Left renal cortex interstitium (tissue), 4 donors: ENCODE measurements at places on chromosomes 6 and 20.

DNA sequence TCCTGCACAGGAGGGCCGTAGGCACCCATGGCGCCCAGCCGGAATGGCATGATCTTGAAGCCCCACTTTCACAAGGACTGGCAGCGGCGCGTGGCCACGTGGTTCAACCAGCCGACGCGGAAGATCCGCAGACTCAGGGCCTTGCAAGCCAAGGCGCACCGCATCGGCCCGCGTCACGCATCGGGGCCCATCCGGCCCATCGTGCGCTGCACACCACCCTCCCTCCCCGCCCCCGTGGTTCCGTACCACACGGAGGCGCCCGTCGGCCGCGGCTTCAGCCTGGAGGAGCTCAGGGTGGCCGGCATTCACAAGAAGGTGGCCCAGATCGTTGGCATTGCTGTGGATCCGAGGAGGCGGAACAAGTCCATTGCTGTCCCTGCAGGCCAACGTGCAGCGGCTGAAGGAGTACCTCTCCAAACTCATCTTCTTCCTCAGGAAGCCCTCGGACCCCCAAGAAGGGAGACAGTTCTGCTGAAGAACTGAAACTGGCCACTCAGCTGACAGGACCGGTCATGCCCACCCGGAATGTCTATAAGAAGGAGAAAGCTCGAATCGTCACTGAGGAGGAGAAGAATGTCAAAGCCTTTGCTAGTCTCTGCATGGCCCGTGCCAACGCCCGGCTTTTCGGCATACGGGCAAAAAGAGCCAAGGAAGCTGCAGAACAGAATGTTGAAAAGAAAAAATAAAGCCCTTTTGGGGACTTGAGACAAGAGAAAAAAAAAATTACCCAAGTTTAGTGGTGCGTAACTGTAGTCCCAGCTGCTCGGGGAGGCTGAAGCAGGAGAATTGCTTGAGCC lies 9.9 kb upstream of the NCOA5 start:
- DNase-seq: no peak

GRCh38 chr6:73252703-73253102 lies 10.3 kb downstream of the KHDC1 start:
- DNase-seq: no peak

DNA sequence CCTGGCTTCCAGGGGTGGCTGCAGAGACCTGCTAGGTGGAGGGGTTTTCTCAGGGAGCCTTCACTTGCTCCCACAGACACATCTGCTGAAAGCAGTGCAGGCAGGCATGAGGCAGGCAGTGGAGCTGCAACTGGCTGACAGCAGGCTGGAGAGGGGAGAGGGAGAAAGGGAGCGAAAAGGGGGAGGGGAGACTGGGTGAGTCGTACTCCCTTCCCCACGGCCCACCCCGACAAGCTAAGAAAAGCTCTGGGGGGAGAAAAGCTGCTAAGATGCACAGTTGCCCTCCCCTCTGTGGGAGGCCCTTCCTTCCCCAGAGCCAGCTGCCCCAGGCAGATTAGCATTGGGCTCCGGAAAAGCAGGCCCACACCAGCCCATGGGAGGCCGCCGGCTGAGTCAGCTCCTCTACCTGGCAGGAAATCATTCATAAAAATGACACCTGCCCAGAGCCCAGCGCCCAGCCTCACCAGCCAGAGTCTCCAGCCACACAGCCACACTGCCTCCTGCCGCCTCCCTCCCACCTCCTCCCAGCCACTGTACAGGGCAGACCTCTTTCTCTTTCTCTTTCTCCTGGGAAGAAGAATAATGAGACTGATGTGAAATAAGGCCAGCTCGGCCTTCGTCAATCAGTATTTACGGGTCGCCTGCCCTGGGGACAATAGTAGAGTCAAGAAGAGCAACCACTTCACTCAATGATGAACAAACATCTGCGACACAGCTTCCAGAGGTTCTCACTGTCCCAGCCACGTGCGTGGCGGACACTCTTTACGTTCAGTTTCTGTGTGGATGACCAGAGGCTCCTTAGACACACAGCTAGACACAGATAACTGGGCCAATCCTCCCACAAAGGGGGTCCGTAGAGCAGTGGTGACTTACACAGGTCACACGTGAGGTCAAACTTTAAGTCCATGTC lies 7.7 kb upstream of the C20orf203 start:
- DNase-seq: no peak

DNA sequence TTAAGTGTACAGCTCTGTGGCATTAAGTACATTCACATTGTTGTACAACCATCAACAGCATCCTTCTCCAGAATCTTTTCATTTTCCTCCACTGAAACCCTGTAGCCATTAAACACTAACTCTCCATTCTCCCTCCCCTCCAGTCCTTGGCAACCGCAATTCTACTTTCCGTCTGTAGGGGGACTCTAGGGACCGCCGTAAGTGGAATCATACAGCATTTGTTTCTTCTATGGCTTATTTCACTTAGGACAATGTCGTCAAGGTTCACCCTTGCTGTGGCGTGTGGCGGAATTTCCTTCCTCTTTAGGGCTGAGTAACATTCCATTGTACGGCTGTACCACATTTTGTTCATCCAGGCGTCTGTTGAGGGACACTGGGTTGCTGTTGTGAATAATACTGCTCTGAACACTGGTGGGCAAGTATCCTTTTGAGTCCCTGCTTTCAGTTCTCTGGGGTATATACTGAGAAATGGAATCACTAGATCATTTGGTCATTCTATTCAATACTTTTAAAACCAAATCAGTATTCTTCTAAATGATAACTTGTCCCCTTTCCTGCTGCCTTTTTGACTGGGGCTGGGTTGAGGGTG lies 50.7 kb downstream of the PPP1R3G start:
- DNase-seq: no peak

DNA sequence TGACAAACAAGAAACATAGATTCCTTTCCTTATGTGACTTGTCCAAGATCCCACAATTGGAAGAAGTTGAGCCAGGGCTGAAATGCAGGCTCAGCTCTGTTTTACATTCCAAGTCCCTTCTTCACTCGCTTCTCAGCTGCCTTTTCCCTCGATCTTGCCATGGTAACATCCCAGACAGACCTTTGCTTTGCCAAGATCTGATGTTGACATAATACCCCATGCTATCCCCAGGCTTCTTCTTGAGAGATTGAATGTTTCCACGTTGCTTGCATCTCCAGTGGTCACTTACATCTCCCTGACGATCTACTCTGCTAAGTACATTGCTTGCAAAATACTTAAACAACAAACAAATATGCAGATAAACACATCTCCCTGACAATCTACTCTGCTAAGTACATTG lies 63.5 kb downstream of the TBXT start:
- DNase-seq: no peak

GRCh38 chr6:1703923-1704322 lies 94.2 kb downstream of the FOXC1 start:
- DNase-seq: no peak

GRCh38 chr20:46509523-46509922 lies 3.8 kb downstream of the ZNF334 start:
- no peak for DNase-seq

GRCh38 chr20:56200456-56200855 lies 48.1 kb upstream of the MC3R start:
- DNase-seq: no peak

GRCh38 chr6:69424581-69424980 lies 372.2 kb downstream of the LMBRD1 start:
- DNase-seq: no peak

DNA sequence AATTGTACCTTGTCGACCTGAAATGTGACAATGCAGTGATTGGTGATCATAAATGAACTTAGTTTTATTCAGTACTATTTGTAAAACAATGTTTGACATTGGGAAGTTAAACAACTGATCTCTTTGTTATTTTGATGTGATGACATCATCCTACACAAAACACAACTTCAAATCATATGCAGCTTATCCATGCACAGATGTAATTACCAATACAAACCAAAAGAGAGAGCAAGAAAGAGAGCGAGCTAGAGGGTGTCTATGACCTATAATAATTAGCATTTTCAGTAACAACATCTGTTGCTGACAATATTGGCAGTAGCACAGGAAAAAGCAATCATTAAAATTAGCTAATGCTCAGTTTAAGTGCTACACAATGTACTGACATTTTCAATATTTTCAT lies 320.9 kb downstream of the UTRN start:
- DNase-seq: no peak

- no peak for DNase-seq
These were observed 90.1 kb downstream of the BMP5 start for GRCh38 chr6:55785273-55785672.
